CD8-positive, alpha-beta memory T cell (primary cell): ENCODE measurements at places on chromosomes 12 and 14. TPM values are rescaled to one million over a fixed set of nuclear protein-coding genes. Genes with fewer than 3 reads are reported as not detected.

DNA sequence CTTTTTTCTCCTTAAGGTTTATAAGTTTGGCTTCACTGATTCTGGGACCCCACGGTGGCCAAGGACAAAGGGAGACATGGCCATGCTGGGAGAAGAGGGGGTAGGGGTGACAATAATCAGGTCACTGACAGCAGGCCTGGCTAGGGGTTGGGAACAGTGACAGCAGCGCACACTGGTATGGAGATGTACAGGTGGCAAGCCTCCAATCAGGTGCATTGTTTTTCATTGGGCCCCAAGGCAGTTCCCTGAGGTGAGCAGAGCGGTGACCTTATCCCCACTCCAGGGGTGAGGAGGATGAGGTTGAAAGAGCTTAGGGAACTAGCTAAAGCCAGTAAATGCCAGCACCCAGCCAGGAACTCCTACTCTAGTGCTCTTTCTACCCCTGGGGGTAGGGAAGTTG, 1.4 kb downstream of the SYNDIG1L start:
- no peak for DNase-seq
- H3K27me3 ChIP-seq: peaks cover 18% of the 10 kb centered on the region
- no peaks in the 10 kb centered on the region for H3K4me1 ChIP-seq
- no peaks in the 10 kb centered on the region for H3K36me3 ChIP-seq
- no peak overlapping the region for H3K4me3 ChIP-seq

- no peaks in the 10 kb centered on the region for H3K4me1 ChIP-seq
- H3K4me3 ChIP-seq: no peak overlapping the region
- DNase-seq: no peak
- no peak overlapping the region for H3K27ac ChIP-seq
- H3K36me3 ChIP-seq: no peaks in the 10 kb centered on the region
Observed at GRCh38 chr12:70486588-70486987, 120.5 kb downstream of the KCNMB4 start.

- no peak overlapping the region for H3K4me3 ChIP-seq
- no peaks in the 10 kb centered on the region for H3K36me3 ChIP-seq
- H3K27ac ChIP-seq: no peak overlapping the region
Observed at GRCh38 chr14:91119556-91120311, 5.9 kb downstream of the DGLUCY start.

- no peak overlapping the region for H3K27ac ChIP-seq
- H3K4me1 ChIP-seq: no peaks in the 10 kb centered on the region
- no peaks in the 10 kb centered on the region for H3K36me3 ChIP-seq
- no peaks in the 10 kb centered on the region for H3K27me3 ChIP-seq
Observed at GRCh38 chr14:84282618-84283017, 1247.3 kb upstream of the FLRT2 start.

DNA sequence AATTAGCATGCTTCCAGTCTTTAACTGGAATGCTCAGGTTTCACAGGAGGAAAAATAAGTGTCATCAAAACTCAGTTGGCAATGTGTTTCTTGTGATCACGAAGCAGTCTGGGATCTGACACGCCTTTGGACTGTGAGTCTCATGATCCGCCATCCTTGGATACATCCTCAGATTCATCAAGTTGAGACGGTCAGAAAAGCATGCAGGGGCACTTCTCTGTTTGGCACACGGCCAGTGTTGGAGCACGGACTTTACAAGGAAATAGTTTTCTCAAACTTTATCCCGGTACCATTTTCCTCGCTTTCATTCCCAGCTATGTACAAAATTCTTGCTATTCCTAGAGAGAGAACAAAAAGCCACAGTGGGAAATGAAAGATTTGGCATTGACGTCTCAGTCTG, 88.4 kb upstream of the PARP11 start:
- no peaks in the 10 kb centered on the region for H3K36me3 ChIP-seq
- H3K27ac ChIP-seq: no peak overlapping the region
- peaks cover 20% of the 10 kb centered on the region for H3K4me1 ChIP-seq

- no peak for DNase-seq
- no peak overlapping the region for H3K4me3 ChIP-seq
Observed at GRCh38 chr12:70154087-70154638, 89.1 kb upstream of the CNOT2 start.

- H3K27ac ChIP-seq: no peak overlapping the region
- H3K4me1 ChIP-seq: no peaks in the 10 kb centered on the region
- H3K27me3 ChIP-seq: no peaks in the 10 kb centered on the region
- DNase-seq: no peak
Observed at GRCh38 chr12:46950094-46950493, 124.3 kb upstream of the SLC38A4 start.

- peaks cover 24% of the 10 kb centered on the region for H3K4me1 ChIP-seq
- no peak for DNase-seq
- H3K27ac ChIP-seq: no peak overlapping the region
Observed at GRCh38 chr14:34041220-34041619, 90.3 kb upstream of the EGLN3 start.

DNA sequence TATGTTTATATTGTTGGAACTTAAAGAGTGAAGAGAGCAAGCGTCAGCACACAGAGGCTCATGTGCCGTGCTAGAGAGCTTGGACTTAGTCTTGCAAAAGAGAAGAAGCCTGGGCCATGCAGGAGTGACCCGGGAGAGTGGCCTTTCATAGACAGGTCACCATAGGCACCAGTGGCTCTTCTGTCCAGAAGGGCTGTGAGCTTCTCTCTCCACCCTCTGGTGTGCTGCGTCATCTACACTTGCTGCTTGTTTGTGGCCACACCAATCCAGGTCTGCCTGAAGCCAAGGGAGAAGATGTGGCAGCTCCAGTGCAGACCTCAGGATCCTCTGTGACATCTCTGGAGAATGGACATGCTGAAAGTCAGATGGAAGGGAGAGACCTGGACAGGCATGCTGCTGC, 74.4 kb downstream of the NTF3 start:
- H3K4me1 ChIP-seq: no peaks in the 10 kb centered on the region
- no peaks in the 10 kb centered on the region for H3K27me3 ChIP-seq
- no peak overlapping the region for H3K4me3 ChIP-seq

- DNase-seq: no peak
- no peak overlapping the region for H3K4me3 ChIP-seq
- H3K27ac ChIP-seq: no peak overlapping the region
- H3K36me3 ChIP-seq: no peaks in the 10 kb centered on the region
Observed at GRCh38 chr12:11897923-11898322, 172.8 kb upstream of the BCL2L14 start.

- H3K36me3 ChIP-seq: no peaks in the 10 kb centered on the region
- H3K4me1 ChIP-seq: no peaks in the 10 kb centered on the region
- no peaks in the 10 kb centered on the region for H3K27me3 ChIP-seq
Observed at GRCh38 chr12:40829738-40830144, 137.5 kb downstream of the CNTN1 start.

DNA sequence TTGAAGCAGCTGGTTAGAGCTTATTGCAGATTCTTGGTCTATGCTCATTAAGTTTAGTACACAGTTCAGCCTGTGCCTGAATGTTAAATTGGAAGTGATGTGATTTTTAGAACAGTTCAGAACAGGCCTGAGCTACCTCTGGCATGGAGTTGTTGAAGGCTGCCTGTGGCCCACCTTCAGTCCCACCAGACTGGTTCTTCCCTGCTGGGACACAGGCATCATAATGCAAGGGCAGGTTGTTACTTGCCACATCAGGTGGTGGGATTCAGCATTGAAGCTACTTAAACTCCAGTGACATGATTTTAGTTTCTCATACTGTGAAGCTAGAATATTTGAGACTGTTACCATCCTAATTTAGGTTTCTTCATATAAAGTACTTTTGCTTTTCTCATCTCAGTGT, 49.4 kb downstream of the PROX2 start:
- H3K27ac ChIP-seq: no peak overlapping the region
- no peaks in the 10 kb centered on the region for H3K27me3 ChIP-seq
- H3K4me3 ChIP-seq: no peak overlapping the region
- peaks cover 12% of the 10 kb centered on the region for H3K36me3 ChIP-seq

DNA sequence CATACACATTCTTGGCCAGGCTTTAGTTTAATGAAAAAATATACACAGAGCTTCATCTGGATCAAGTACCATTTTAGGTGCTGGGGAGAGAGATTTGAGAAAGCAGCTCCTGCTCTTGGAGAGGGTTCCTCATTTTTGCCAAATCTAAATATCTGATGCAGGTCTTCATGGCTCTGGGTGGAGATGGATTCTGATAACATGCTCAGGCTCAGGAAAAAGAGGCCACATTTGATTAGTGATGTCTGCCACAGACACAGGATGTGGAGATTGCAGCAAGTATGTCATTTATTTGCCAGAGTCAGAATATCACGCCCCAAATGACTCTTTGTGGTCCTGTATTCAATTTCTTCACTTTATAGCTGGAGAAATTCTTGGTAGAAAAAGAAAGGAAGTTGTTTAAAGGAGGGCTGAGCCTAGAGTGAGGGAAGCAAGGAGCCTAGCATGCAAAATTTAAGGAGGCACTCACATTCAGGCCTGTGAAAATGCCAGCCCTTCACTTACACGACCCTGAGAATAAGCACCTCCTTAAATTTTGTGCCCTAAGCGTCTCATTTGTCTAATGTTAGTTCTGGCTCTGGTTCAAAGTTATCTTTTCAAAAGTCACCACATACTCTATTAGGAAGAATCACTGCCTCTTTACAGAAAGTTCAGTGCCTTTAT, 492.9 kb upstream of the TBX3 start:
- H3K27ac ChIP-seq: no peak overlapping the region
- H3K36me3 ChIP-seq: no peaks in the 10 kb centered on the region
- DNase-seq: no peak
- H3K27me3 ChIP-seq: no peaks in the 10 kb centered on the region
- no peak overlapping the region for H3K4me3 ChIP-seq

- H3K4me1 ChIP-seq: no peaks in the 10 kb centered on the region
- H3K4me3 ChIP-seq: no peak overlapping the region
- no peaks in the 10 kb centered on the region for H3K27me3 ChIP-seq
- H3K27ac ChIP-seq: no peak overlapping the region
- peaks cover 7% of the 10 kb centered on the region for H3K36me3 ChIP-seq
Observed at GRCh38 chr12:11853126-11853525, 203.7 kb downstream of the ETV6 start.

GRCh38 chr12:115185506-115185905, 501.5 kb upstream of the TBX3 start:
- no peaks in the 10 kb centered on the region for H3K36me3 ChIP-seq
- no peaks in the 10 kb centered on the region for H3K4me1 ChIP-seq
- H3K4me3 ChIP-seq: no peak overlapping the region
- H3K27me3 ChIP-seq: no peaks in the 10 kb centered on the region
- no peak overlapping the region for H3K27ac ChIP-seq

GRCh38 chr12:72270961-72271360, 1.2 kb upstream of the TRHDE start:
- H3K36me3 ChIP-seq: no peaks in the 10 kb centered on the region
- no peak overlapping the region for H3K4me3 ChIP-seq
- no peaks in the 10 kb centered on the region for H3K27me3 ChIP-seq
- DNase-seq: no peak
- no peak overlapping the region for H3K27ac ChIP-seq
- H3K4me1 ChIP-seq: no peaks in the 10 kb centered on the region

DNA sequence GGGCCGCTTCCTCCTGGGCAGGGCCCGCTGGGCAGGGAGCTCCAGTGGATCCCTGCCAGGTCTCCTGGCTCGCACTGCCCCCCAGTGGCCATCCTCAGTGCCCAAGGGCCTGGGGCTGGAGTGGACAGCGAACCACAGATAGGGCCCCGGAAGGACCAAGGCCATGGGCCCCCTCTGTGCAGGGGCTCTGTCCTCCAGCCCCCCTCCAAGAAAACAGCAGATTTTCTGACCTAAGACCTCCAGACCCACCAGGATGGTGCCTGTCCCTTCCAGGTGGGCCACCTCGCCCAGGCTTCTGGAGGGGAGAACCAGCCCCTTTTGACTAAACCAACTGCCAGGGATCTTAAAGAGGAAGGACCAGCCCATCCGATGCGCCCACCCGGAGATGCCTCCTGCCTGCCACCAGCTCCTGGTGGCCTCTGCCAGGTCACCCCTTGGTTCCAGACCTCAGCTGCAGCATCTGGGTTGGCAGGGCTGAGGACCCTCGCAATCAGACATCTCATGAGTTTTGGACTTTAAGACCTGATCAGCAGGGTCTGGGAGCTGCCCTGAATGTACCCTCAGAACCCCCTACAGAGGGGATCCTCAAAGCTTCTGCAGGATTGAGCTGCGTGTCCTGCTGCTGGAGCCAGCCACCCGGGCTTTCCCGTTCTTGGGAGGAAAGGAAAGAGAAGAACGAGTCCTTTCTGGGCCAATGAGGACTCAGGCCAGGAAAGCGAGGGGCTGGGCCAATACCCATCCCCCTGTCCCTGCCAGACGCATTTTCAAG, 325.8 kb upstream of the DIO3 start:
- H3K27ac ChIP-seq: no peak overlapping the region
- no peaks in the 10 kb centered on the region for H3K36me3 ChIP-seq
- H3K4me1 ChIP-seq: no peaks in the 10 kb centered on the region

GRCh38 chr12:80593766-80594165, 113.7 kb upstream of the MYF6 start:
- DNase-seq: no peak
- H3K27ac ChIP-seq: no peak overlapping the region
- H3K4me1 ChIP-seq: no peaks in the 10 kb centered on the region

DNA sequence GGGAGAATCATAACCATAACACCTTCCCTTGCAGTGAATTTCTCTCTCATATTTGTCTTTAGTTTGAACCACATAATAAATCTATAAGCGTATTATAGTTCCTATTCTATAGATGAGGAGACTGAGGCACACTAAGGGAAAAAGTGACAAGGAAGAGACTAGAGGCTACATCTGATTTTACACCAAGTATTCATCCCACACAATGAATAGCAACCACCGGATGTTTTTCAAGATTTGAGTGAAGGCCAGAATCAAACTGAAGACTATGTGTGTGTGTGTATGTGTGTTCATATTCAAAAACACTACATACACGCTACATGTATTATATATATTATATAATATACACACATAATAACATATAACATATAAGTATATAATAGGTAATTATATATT, 4.7 kb downstream of the ASB2 start:
- H3K27ac ChIP-seq: no peak overlapping the region
- peak overlapping the region; percentile 75 for H3K4me3 ChIP-seq
- H3K36me3 ChIP-seq: no peaks in the 10 kb centered on the region
- DNase-seq: no peak
- peaks cover 26% of the 10 kb centered on the region for H3K4me1 ChIP-seq

- no peak overlapping the region for H3K27ac ChIP-seq
- no peaks in the 10 kb centered on the region for H3K27me3 ChIP-seq
- no peak for DNase-seq
Observed at GRCh38 chr12:851913-852312, 97.6 kb downstream of the RAD52 start.

DNA sequence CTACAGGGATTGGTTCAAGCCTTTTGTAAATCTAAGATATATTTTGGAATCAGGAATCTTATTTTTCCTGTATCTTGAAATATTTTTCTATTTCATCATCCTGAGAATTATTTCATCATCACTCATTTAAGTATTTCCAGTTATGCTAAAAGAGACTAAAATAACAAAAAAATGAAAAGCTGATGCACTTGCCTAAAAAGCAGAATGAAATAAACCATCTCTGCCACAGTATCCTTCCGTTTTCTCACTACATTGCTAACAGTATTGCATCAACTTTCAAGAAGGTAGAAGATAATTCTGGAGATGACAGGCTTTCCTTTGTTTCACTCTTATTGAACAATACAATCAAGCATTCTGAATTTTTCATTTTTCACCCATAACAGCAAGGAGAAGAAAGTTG, 31.1 kb upstream of the EIF5 start:
- no peak overlapping the region for H3K27ac ChIP-seq
- H3K36me3 ChIP-seq: no peaks in the 10 kb centered on the region
- H3K4me1 ChIP-seq: no peaks in the 10 kb centered on the region
- no peak overlapping the region for H3K4me3 ChIP-seq
- H3K27me3 ChIP-seq: no peaks in the 10 kb centered on the region

HOXC12 gene
- polyA plus RNA-seq: not detected

OR6S1 gene
- polyA plus RNA-seq: not detected

PMCH gene
- not detected for polyA plus RNA-seq

GRIN2B gene
- not detected for polyA plus RNA-seq

MORN3 gene
- polyA plus RNA-seq: 6.5 TPM

LRRC23 gene
- polyA plus RNA-seq: 5.0 TPM

CLEC2B gene
- polyA plus RNA-seq: 72.9 TPM

ITGA7 gene
- 0.36 TPM for polyA plus RNA-seq

OTX2 gene
- not detected for polyA plus RNA-seq

KRT75 gene
- not detected for polyA plus RNA-seq

MSRB3 gene
- polyA plus RNA-seq: not detected
